IPS DF 6.9 (cell line): ENCODE measurements at places on chromosomes 5 and 9.

- DNase-seq = no peak
Measured at GRCh38 chr9:97046228-97046627, 7.3 kb upstream of the CTSV start.

DNA sequence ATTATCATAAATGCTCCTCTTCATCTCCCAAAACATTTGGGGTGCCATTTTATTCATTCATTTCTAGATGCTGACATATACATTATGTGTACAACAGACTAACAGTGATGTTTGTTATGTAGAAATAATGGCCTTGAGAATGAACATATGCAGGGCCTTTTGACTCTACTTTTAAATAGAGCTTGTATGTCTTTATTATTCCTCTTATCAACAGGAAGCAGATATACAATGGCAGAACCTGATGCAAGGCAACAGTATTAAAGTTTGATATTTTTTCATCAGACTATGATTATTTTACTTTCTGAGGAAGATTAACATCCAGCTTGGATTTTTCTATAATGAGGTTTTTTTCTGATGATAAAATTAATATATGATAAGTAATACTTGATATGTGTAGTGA, 44.1 kb downstream of the SNX18 start:
- no peak for DNase-seq

- no peak for DNase-seq
Measured at GRCh38 chr5:148438933-148439332, 55.2 kb downstream of the FBXO38 start.

DNA sequence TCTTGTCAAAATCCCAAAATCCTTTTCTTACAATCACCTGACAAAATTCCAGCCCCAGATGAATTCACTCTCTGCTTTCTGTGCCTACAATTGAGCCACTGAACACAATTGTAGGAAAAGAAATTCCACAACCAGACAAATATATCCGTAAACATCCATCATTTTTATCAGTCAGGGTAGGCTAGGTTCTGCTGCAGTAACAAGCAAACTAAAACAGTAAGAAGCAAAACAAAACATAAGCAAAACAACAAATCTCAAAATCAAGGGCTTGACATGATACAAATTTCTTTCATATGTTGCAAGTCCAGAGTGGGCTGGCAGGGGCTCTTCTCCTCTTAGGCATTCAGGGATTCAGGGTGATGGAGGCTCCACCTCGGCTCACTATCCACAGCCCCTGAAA, 114.2 kb upstream of the MAN2A1 start:
- no peak for DNase-seq

GRCh38 chr5:179768326-179769085, 25.3 kb upstream of the LTC4S start:
- DNase-seq = no peak

DNA sequence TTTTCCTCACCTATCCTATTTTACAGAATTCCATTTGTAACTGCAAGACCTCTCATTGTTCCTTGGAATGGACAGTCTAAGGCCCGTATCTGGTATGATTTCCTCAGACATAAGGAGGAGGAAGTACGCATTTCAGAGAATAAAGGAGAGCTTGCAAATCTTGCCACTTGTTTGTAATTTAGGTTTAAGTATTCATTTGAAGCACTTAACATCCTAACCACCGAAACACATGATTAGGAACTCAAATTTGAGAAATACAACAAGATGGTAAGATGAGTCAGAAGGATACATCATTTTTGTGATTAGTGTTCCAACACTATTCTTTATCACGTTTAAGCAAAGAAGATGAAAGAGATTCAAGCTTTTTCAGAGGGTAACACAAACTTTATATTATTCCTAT, 3.9 kb upstream of the ZCCHC9 start:
- no peak for DNase-seq

GRCh38 chr5:156237361-156237760, 89.6 kb upstream of the SGCD start:
- DNase-seq = no peak

GRCh38 chr5:179430193-179431175, 85.2 kb upstream of the ADAMTS2 start:
- DNase-seq = no peak
